ENCODE measurements at places on chromosomes 12 and 14.

- no peaks in the 10 kb centered on the region for H3K4me1 ChIP-seq
- H3K36me3 ChIP-seq: no peaks in the 10 kb centered on the region
- no peak overlapping the region for H3K4me3 ChIP-seq
- no peak overlapping the region for H3K27ac ChIP-seq
- H3K27me3 ChIP-seq: no peaks in the 10 kb centered on the region
Measured at GRCh38 chr12:79650440-79650839, 40.3 kb downstream of the PAWR start.

GRCh38 chr14:22384167-22384549 is 204.9 kb downstream of the DAD1 start:
- no peaks in the 10 kb centered on the region for H3K36me3 ChIP-seq
- DNase-seq: no peak
- H3K4me1 ChIP-seq: no peaks in the 10 kb centered on the region
- H3K27ac ChIP-seq: no peak overlapping the region
- H3K4me3 ChIP-seq: no peak overlapping the region
- H3K27me3 ChIP-seq: no peaks in the 10 kb centered on the region

- peaks cover 7% of the 10 kb centered on the region for H3K36me3 ChIP-seq
- H3K4me3 ChIP-seq: no peak overlapping the region
- H3K27me3 ChIP-seq: no peaks in the 10 kb centered on the region
Measured at GRCh38 chr12:102031852-102032251, 29.9 kb downstream of the WASHC3 start.

DNA sequence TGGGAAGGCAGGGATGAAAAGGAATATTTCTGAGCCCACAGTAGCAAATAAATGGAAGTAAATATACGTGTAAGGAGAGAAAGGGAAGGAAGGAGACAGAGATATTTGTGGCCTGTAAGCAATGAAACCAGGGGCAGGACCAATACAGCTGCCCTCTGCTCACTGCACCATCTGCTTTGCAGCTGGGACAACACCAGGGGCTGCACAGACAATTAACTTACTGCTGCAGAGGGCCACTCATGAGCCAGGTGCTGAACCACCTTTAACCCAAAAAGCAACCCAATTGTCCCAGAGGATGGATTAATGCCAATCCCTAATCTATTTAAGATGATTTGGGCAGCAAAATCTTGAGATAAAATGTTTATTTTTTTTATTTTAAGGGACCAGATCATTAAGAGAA is 30.6 kb upstream of the TMX1 start:
- H3K27me3 ChIP-seq: no peaks in the 10 kb centered on the region
- H3K4me1 ChIP-seq: no peaks in the 10 kb centered on the region
- no peak for DNase-seq
- no peaks in the 10 kb centered on the region for H3K36me3 ChIP-seq

- H3K4me3 ChIP-seq: no peak overlapping the region
- no peak overlapping the region for H3K27ac ChIP-seq
- H3K36me3 ChIP-seq: no peaks in the 10 kb centered on the region
- H3K4me1 ChIP-seq: peaks cover 2% of the 10 kb centered on the region
- no peaks in the 10 kb centered on the region for H3K27me3 ChIP-seq
Measured at GRCh38 chr14:58631732-58632131, 6.0 kb upstream of the DACT1 start.

- H3K4me1 ChIP-seq: no peaks in the 10 kb centered on the region
- H3K27me3 ChIP-seq: no peaks in the 10 kb centered on the region
- H3K27ac ChIP-seq: no peak overlapping the region
- no peak overlapping the region for H3K4me3 ChIP-seq
- DNase-seq: no peak
Measured at GRCh38 chr14:27079716-27080115, 481.9 kb upstream of the NOVA1 start.

DNA sequence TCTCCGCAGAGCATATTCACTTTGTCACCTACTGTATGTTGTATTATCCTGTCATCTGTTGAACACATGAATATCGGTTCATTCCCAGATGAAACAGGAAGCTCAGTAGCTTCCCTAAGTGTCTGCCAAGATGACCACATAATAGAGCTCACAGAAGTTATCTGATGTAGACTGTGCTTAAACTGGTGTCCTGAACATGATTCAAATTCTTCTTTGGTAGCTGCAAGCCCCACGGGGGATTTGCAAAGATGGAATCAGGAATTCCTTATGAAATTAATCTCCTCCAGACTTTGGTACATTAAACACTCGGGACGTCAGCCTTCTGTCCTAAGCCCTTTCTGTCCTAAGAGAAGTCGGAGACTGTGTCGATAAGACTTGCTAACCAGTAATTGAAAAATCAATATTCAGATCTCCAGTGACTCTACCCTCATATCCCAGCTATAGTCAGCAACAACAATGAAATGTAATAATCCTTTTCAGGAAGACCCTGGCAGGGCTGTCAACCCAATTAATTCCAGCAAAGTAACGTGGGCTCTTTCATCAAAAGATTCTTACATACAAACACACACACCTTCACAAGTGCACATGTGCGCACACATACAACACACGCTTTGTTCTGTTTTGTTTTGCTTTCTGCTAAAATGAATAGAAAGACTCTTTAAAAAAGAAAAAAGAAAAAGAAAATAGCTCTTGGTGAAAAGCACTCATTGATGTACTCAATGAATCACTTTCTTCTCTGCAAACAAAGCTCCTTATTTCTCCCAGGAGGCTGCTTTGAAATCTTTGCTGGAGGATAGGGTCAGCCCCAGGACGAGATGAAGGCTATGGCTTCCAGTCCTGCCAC is 127.2 kb downstream of the RIMBP2 start:
- no peak for DNase-seq
- H3K36me3 ChIP-seq: no peaks in the 10 kb centered on the region
- no peak overlapping the region for H3K27ac ChIP-seq
